Type B pancreatic cell (in vitro differentiated cells): ENCODE measurements at places on chromosomes 4 and X.

- no peaks in the 10 kb centered on the region for H3K27me3 ChIP-seq
- peak overlapping the region; percentile 47 for H3K4me3 ChIP-seq
- H3K27ac ChIP-seq = no peak overlapping the region
- H3K36me3 ChIP-seq = no peaks in the 10 kb centered on the region
- no peak for DNase-seq
Observed at GRCh38 chr4:972651-973424, 531 bp downstream of the DGKQ start.

DNA sequence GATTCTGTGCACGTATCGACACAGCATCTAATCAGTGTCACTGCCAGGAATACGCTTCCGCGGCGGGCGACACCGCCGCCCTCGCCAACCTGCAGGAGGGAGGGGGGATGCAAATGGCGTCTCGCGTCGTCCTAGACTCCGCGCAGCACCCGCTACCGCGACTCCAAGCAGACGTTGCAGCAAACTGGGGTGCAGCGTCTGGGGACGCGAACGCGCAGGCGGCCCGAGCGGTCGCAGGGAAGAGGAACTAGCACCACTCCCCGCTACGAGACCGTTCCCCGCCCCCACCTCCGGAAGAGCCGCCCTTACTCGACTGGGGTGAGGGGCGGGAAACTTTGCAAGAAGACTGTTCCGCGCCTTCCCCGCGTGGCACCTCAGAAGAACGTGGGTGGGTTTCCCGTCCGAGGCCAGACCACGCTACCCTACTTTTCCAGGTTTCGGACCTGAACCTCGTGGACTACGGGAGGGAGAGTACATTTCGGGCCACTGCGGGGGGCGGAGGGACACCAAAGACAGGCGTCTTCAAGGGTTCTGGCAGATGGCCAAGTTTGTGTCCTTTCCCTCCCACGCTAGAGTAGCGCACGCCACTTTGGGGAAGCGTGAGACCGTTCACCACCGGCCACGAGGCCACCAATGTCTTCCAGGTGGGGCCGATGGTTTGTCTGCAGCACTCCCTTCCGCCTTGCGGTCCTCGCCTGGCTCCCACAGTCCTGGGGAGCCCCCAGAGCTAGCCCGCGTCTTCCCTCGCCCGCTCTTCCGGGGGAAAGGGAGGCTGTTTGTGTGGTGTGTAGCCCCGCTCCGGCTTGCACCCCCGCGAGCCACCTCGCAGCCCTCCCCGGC is 78.0 kb upstream of the BCOR start:
- peak; percentile 73 for DNase-seq
- H3K27ac ChIP-seq = peak overlapping the region; percentile 82
- H3K36me3 ChIP-seq = peaks cover 4% of the 10 kb centered on the region
- peaks cover 4% of the 10 kb centered on the region for H3K27me3 ChIP-seq
- H3K4me1 ChIP-seq = peaks cover 23% of the 10 kb centered on the region

- H3K4me1 ChIP-seq = no peaks in the 10 kb centered on the region
- no peak overlapping the region for H3K4me3 ChIP-seq
Observed at GRCh38 chr4:65546882-65547416, 123.3 kb downstream of the EPHA5 start.

DNA sequence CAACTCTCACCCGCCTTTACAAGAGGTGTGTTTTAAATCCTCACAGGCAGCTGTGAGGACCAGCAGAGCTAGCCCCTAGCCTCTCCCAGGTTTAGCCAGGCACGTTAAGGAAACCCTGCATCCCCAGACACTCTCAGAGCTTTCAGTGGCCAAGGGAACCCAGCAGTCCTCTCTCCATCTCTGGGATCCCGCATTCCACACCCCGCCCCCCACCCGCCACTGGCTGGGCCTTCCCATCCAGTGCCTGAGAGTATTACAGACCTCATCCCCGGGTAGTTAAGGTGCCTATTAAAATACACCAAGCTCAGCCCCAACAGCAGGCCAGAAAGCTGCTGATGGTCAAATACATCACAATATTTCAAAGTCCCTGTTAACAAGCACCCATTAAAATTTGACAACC is 256.2 kb downstream of the BCOR start:
- no peak for DNase-seq
- H3K27me3 ChIP-seq = no peaks in the 10 kb centered on the region
- H3K27ac ChIP-seq = no peak overlapping the region
- no peaks in the 10 kb centered on the region for H3K36me3 ChIP-seq
- H3K4me1 ChIP-seq = peaks cover 5% of the 10 kb centered on the region

DNA sequence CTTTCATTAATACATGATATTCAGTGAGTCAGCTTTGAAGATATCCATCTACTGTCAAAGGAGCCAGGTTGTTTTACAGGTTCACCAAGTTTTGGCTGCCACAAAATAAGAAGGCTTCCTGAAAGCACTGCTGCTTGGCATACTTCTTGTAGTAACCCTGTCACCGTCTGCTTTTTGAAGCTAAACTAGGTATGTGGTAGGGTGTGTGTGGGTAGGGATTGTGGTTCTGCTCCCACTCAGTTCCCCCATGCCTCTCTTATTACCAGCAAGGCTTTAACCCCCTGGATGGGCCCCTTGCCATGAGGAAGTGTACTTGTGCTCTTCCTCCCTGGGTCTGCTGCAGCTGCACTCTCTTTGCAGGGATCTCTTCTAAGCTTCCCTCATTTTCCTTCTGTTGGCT is 191.2 kb downstream of the BANK1 start:
- H3K36me3 ChIP-seq = no peaks in the 10 kb centered on the region
- H3K4me3 ChIP-seq = peak overlapping the region; percentile 32
- H3K27me3 ChIP-seq = no peaks in the 10 kb centered on the region
- no peak for DNase-seq

DNA sequence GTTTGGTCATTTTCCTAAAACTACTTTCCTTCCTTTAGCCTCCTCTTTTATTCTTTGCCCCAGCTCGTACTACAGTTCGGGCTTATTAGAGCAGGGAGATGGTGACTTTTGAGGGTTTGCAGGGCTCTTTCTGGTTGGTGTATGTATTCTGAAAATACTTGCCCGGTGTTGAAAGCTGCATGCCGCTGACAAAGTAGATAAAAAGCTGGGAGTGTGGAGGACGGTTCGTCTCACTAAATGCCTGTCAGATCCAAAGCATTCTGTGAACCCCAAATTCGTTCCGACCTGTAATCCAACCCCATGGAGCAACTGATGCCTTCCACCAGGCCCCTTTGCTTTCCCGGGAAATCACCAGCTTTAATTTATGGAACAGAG is 19.2 kb downstream of the TRIM2 start:
- peak overlapping the region; percentile 83 for H3K27ac ChIP-seq
- DNase-seq = no peak
- peaks cover 3% of the 10 kb centered on the region for H3K27me3 ChIP-seq
- H3K4me3 ChIP-seq = peak overlapping the region; percentile 96

- H3K4me3 ChIP-seq = no peak overlapping the region
- no peak for DNase-seq
- H3K4me1 ChIP-seq = no peaks in the 10 kb centered on the region
- H3K27ac ChIP-seq = no peak overlapping the region
- no peaks in the 10 kb centered on the region for H3K36me3 ChIP-seq
Observed at GRCh38 chrX:131782646-131783045, 238.8 kb downstream of the OR13H1 start.

- no peaks in the 10 kb centered on the region for H3K36me3 ChIP-seq
- no peak overlapping the region for H3K27ac ChIP-seq
- peak; percentile 68 for DNase-seq
- no peaks in the 10 kb centered on the region for H3K4me1 ChIP-seq
Observed at GRCh38 chr4:2047031-2047660, 12.0 kb upstream of the NAT8L start.

- DNase-seq = no peak
- H3K4me3 ChIP-seq = no peak overlapping the region
- no peak overlapping the region for H3K27ac ChIP-seq
- peaks cover 13% of the 10 kb centered on the region for H3K27me3 ChIP-seq
- no peaks in the 10 kb centered on the region for H3K36me3 ChIP-seq
Observed at GRCh38 chr4:6257247-6258025, 12.2 kb upstream of the WFS1 start.

DNA sequence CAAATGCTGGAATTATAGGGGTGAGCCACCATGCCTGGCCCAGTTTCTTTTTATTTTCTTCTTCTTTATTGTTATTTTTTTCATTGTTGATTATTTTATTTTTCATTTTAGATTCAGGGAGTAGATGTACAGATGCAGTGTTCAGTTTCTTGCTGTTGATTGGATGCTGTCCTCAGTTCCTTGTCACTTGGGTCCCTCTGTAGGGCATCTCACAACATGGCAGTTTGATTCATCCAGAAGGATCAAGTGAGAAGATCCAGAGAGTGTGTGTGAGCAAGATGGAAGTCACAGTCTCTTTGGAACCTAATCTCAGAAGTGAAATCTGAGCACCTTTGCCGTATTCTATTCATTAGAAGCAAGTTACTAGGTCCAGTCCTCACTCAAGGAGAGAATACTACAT is 20.9 kb downstream of the HMGB3 start:
- no peaks in the 10 kb centered on the region for H3K27me3 ChIP-seq
- no peak for DNase-seq
- no peaks in the 10 kb centered on the region for H3K4me1 ChIP-seq
- H3K36me3 ChIP-seq = no peaks in the 10 kb centered on the region
- no peak overlapping the region for H3K4me3 ChIP-seq

DNA sequence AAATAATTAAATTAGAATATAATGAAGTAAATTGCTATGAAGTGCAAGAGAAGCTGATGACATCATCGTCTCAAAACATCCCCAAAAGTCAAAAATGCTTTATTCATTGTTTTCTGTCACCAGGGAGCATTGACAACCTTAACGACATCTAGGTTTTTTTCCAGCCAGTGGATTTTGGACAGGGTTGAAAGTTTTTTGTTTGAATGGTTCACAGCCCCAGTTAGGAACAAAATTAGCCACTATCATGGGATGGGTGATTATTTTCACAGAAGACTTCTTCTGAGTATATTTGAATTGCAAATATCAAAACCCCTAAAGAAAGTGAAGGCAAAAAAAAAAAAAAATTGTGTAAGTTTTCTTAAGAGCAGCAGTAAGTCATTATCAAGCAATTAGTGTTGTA is 826.1 kb downstream of the STPG2 start:
- H3K27me3 ChIP-seq = no peaks in the 10 kb centered on the region
- no peak overlapping the region for H3K4me3 ChIP-seq
- no peaks in the 10 kb centered on the region for H3K36me3 ChIP-seq
- no peak overlapping the region for H3K27ac ChIP-seq
- peaks cover 8% of the 10 kb centered on the region for H3K4me1 ChIP-seq

DNA sequence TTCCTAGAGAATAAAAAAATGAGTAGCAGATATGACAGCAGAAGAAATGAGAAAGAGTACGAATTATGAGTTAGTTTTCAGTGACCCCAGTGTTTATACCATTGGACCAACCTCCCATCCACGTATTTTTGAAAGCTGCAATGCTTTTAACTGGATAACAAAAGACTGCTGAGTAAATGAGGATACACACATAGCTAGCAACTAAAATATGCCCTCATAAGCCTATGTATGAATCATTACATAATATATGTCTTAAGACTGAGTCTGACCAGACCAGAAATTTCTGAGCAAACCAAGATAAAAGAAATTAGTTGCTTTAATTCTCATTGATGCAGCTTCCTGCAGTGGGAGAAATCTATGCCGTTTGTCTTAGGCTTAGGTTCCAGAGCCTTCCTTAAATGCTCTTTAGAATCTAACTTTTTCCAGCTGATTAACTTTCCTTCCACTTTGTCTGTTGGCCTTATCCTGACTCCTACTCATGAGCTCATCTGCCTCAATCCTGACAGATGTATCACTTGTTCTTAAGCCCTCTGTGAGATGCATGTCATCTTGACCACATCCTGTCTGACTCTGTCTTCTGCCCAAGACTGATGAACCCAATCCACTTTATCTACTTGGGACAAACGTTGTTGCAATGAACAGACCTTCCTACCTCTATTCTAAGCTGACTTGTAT is 301.4 kb upstream of the AADAT start:
- H3K4me3 ChIP-seq = no peak overlapping the region
- H3K4me1 ChIP-seq = no peaks in the 10 kb centered on the region
- no peaks in the 10 kb centered on the region for H3K36me3 ChIP-seq
- DNase-seq = no peak

DNA sequence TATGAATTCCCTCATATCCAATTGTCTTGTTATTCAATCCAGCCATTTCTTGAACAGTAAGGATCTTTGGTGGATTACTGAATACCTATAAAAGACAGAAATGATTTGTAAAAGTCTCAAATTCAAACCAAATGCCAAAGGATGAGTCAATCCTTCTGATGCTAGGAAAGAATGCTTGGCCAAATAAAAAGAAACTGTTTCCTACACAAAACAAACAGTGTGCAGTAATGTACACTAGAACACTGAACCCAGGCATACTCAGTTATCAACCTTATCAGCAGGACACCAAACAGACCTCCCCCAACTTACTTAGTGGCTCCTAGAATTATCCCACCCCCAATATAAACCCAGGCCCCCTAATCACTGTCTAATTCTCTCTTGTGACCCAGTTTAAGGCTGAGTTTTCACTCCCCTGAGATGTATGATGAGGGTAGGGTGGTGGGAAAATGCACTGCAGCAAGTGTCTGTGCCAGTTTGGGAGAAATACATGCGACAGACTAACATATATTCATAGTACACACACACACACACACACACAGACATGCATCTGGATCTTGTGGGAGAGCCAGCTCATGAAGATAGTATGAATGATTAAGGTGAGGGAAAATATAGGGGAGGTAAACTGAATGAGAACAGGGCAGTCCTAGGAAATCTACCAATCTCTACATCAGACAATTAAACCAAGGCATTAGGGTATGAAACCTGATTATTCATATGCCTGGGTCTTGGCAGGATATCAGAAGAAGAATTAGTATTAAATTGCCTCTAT is 35.0 kb downstream of the CLDN2 start:
- H3K4me3 ChIP-seq = no peak overlapping the region
- H3K27me3 ChIP-seq = no peaks in the 10 kb centered on the region
- H3K27ac ChIP-seq = no peak overlapping the region
- DNase-seq = no peak

GRCh38 chr4:142844782-142845181 is 1.3 kb downstream of the INPP4B start:
- no peaks in the 10 kb centered on the region for H3K4me1 ChIP-seq
- no peak overlapping the region for H3K27ac ChIP-seq
- peaks cover 66% of the 10 kb centered on the region for H3K27me3 ChIP-seq
- no peaks in the 10 kb centered on the region for H3K36me3 ChIP-seq
- DNase-seq = no peak
